ENCODE measurements at places on chromosomes 7 and 10.

DNA sequence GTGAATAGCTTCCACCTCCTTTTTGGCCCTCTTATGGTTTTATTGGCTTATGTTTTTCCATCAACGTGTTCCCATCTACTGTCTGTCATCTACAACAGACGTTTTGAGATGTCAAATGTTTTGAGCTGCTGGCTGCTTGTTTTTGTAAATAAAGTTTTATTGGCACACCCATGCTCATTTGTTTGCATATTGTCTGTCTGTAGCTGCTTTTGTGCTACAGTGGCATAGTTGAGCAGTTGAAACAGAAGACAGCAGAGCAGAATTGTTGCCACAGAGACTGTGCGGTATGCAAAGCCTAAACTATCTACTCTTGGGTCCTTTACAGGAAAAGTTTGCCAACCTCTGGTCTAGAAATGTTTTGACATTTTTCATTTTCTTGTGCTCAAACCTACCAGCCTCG lies 88.7 kb downstream of the VPS50 start:
- DNase-seq = no peak

DNA sequence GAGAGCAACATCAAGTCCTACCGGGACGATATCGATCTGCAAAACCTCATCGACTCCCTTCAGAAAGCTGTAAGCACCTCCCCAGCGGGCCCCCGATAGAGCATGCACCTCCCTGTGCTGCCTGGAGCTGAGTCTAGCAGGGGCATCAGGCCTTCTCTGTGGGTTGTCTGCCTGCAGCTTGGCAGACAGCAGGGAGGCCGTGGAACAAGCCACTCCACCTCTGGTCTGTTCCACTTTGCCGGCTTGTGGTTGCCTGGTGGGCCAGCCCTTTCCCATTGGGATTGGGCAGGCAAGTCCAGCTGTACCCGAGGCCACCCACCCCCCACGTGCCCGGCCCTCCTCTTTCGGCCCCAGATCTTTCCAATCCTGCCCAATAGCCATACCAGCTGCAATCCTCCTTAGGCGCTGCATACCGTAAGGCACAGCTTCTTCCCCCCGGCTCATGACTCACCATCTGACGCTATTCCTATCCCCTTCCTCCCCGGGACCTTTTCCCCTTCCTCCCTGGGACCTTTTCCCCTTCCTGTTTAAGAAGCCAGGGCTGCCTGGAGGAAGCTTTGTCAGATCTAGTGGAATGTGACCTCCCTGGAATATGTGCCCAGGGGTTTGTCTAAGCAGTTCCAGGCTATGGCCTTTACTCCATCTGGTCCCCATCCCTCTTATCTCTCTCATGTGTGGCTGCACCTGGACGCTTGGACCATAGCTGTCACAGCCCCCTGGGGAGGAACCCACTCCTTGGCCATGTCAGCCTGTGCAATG lies 28.1 kb upstream of the SH2D4B start:
- no peak for DNase-seq

DNA sequence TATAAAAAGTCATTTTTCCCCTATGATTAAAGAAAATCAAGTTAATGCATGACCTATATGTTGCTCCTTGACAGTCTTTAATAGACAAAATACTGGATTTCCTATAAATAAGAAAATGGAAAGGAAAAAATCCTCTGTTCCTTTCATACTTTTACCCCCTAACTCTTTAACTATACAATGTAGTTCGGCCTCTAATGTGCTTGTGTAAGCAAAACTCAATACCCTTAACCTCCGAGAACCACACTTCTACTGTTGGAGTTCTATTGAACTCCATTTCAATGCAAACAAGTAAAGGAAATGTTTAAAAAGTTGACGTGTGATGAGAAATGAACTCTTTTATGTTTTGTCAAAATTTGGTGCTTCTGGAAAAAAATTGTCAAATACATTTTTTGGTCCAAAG lies 36.0 kb downstream of the HDAC9 start:
- DNase-seq = no peak

- no peak for DNase-seq
Observed at GRCh38 chr7:151631570-151631952, 111.9 kb upstream of the RHEB start.

DNA sequence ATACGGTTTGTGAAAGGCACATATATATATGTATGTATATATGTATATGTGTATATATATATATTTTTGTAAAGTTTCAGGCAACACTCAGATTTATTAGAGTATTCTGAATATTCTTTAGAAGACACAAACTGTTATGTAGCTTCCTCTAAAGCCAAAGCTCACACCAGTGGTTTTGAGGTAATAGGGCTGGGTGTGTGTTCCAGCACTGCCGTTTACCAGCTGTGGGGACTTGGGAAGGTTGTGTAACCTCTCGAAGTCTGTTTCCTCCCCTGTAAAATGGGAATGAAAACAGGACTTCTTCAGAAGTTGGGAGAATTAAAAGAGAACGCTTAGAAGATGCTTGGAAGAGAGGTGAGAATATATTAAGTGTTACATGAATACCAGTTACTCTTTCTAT lies 94.8 kb downstream of the PRPF18 start:
- no peak for DNase-seq

- no peak for DNase-seq
Observed at GRCh38 chr7:120973849-120974248, 14.7 kb upstream of the CPED1 start.

DNA sequence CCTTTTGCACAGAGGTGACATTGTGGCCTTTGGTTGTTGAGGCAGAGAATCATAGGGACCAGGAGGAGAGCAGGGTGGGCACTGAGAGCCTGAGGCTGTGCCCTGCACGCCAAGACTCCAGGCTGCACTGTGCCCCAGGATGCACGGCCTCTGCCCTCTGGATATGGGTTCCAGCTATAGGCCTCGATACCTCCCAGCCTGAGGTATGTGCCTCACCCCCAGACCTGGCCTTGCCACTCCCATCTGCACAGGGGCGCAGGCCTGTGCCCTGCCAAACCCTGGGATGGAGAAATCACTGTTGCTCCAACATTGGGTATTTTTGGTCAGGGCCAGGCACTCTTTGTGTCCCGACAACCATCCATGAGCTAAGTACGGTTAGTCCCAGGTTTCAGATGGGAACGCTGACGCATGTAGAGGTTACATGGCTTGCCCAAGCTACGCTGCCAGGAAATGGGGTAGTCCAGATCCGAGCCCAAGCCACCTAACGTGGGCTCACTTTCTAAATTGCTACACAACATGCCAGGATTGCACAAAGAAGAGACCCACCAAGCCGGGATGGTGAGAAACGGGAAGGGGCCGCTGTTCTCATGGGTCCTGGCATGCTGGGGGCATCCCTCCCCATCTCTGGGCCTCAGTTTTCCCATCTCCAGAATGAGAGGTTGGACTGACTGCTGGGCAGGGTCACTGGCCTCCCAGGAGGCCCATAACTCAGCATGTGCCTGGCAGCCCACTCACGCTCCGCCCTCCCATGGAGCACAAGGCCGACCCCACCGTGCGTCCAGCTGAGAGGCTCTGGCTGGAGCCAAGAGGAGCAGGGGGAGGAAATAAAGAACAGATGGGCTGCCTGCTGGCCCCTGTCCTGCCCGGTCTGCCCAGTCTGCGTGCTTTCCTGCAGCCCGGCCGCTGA lies 44.2 kb downstream of the ZCCHC24 start:
- DNase-seq = no peak

GRCh38 chr10:82625512-82626189 lies 750.7 kb downstream of the NRG3 start:
- DNase-seq = no peak

DNA sequence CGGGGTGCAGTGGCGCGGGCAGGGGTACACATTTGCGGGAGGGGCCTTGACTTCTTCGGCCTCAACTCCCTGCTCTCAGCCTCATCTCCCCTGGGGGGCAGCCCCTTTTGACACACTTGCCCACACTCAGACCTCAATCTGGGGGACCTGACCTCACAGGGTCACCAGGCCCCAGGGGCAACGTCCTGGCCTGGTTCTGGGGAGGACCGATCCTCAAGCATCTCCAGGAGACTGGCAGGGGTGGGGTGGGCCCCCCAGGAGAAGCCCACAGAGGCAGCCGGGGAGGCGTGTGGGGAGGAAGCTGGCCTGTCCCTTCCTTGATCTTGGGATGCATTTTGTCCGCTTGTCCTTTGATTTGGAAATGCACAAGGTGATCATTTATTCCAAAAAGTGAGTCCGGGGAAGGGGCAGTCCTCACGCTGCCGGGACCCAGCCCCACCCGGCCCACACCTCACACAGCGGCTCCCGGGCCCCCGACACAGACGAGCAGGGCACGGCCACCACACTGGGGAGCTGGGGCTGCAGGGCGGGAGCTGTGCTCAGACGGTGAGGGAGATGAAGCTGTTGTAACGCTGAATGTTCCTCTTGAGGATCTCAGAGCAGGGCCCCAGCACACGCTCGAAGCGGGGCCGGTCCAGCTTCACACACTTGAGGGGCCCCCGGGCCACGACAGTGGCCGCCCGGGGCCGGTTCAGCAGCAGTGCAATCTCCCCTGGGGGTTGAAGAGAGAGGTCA lies 30.4 kb upstream of the PDGFA start:
- DNase-seq = no peak

- no peak for DNase-seq
Observed at GRCh38 chr7:130918129-130919052, 184.4 kb upstream of the KLF14 start.

GRCh38 chr10:5500162-5500670 lies 846 bp upstream of the CALML5 start:
- DNase-seq = no peak

DNA sequence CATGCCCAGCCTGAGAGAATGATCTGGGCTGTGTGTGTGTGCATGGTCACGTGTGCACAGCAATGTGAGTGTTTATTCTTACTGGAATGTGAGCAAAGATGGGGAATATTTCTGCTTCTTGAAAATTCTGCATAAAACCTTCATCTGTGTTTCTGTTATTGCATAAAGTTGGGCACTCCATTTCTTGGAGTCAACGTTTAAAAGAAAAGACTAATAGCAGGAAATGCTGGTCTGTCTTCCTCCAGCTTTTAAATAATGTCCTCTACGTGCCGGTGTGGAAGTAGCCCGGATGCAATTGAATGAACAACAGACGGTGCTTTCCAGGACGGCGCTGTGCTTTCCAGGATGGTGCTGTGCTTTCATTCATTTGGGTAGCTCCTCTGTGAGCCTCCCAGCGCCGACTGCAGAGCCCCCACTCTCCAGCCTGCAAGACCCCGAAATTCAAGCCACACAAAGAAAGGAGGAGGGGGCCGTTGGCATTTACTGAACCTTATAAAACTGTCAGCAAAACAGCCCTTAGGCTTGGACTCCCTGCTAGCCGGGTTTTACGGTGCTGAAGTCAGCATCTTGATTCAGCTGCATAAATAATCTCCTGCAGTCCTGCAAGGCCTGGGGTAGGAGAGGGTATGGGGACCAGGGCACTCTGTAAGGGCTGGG lies 158.2 kb upstream of the PRKCQ start:
- DNase-seq = no peak

GRCh38 chr10:69910561-69910960 lies 108.9 kb downstream of the COL13A1 start:
- no peak for DNase-seq

- DNase-seq = no peak
Observed at GRCh38 chr7:29482056-29482455, 81.6 kb upstream of the PRR15 start.

- DNase-seq = no peak
Observed at GRCh38 chr10:48473704-48474103, 131.2 kb downstream of the ARHGAP22 start.

DNA sequence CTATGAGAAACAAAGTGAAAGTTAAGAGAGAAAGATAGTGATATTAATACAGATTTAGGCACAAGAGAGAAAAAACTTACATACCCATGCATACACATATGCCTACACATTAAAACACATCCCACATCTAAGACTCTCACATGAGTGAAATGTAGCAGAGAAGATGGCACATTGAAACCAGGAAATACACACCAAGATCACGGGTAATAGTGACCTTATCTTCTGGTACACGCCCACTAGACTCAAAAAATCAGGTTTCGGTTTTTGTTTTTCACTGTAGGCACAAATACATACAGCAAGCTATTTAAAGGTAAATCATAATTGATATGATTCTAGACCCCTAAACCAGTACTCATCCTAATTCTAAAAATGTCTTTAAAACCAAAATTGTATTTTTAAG lies 225.2 kb upstream of the TAC1 start:
- DNase-seq = no peak

GRCh38 chr7:115511330-115511729 lies 519.2 kb downstream of the TFEC start:
- DNase-seq = no peak

- no peak for DNase-seq
Observed at GRCh38 chr10:54742416-54742815, 58.6 kb downstream of the PCDH15 start.

- no peak for DNase-seq
Observed at GRCh38 chr7:90629297-90629918, 33.3 kb downstream of the CDK14 start.

- DNase-seq = no peak
Observed at GRCh38 chr7:101829374-101829773, 11.9 kb downstream of the CUX1 start.

GRCh38 chr10:119254335-119254734 lies 47.0 kb downstream of the GRK5 start:
- DNase-seq = no peak

DNA sequence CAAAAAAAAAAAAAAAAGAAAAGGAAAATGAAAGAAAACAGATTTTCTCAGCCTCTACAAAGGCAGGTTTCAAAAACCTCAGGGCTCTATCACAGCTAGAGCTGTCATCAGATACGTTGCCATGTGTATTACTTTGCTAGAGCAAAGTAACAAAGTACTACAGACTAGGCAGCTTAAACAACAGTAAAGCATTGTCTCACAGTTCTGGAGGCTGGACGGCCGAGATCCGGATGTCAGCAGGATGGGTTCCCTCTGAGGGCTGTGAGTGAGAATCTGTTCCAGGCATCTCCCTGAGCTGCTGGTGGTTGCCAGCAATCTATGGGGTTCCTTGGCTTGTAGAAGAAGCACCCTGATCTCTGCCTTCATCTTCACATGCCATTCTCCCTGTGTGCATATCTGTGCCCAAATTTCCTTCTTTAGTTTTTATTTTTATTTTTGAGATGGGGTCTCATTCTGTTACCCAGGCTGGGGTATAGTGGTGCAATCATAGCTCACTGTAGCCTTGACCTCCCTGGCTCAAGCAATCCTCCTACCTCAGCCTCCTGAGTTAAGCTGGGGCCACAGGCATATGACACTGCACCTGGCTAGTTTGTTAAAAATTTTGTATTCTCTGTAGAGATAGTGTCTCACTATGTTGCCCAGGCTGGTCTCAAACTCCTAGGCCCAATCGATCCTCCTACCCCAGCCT lies 48.9 kb upstream of the KDM7A start:
- DNase-seq = no peak

- no peak for DNase-seq
Observed at GRCh38 chr7:35315517-35315916, 61.6 kb upstream of the TBX20 start.

All from stimulated activated CD8-positive, alpha-beta memory T cell treated with anti-CD3 and anti-CD28 coated beads, Interleukin-7, amount 100 ng/mL, for 1 hour (primary cell).